ENCODE measurements at places on chromosomes 4 and X. TPM values are rescaled to one million over a fixed set of nuclear protein-coding genes. Genes with fewer than 3 reads are reported as not detected.

GNRHR gene
- not detected for total RNA-seq

SSX2 gene
- not detected for total RNA-seq

GPRASP2 gene
- total RNA-seq, result 17.8 TPM

SULT1E1 gene
- total RNA-seq, result 12.0 TPM

SLC9A6 gene
- total RNA-seq, result 24.3 TPM

CC2D2A gene
- total RNA-seq, result 29.5 TPM

ABCG2 gene
- 1.7 TPM for total RNA-seq

FAM47E gene
- total RNA-seq, result 0.66 TPM

NXF2B gene
- not detected for total RNA-seq

ARHGAP6 gene
- 9.9 TPM for total RNA-seq

Measured in aortic smooth muscle cell (primary cell).